ENCODE measurements at places on chromosomes 11 and 22.
A peak's percentile ranks its signal among the peaks of the same experiment; 100 is the strongest.

GRCh38 chr11:235180-235579, 962 bp downstream of the SIRT3 start:
- no peak for DNase-seq

GRCh38 chr11:80846442-80846841, 1405.6 kb upstream of the TENM4 start:
- no peak for DNase-seq

GRCh38 chr11:95593111-95593510, 196.5 kb downstream of the FAM76B start:
- DNase-seq, result peak; percentile 66

DNA sequence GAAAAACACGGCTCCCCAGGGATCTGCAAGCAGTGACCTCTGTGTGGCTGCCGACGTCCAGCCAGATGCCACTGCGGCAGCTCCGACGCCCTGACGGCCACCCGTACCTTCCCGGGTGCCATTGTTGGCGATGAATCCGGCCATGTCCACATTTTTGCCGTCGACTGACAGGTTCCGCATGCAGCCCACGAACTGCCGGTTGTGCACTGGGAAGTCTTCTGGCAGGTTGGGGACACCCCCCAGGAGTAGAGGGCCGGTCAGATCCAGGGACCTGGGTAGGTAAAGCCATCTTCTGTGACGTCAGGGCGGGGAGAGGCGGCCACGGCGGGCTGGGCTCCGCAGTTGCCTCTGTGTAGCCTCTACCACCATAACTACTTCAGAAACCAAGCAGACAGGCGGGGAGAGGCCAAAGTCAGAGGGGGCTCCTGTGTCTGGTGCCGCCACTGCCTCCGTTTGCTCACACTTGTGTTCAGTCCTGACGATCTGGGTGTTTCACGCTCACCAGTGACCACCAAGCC, 74.8 kb downstream of the TRMU start:
- no peak for DNase-seq

GRCh38 chr11:94814272-94814976, 46.3 kb downstream of the AMOTL1 start:
- no peak for DNase-seq

DNA sequence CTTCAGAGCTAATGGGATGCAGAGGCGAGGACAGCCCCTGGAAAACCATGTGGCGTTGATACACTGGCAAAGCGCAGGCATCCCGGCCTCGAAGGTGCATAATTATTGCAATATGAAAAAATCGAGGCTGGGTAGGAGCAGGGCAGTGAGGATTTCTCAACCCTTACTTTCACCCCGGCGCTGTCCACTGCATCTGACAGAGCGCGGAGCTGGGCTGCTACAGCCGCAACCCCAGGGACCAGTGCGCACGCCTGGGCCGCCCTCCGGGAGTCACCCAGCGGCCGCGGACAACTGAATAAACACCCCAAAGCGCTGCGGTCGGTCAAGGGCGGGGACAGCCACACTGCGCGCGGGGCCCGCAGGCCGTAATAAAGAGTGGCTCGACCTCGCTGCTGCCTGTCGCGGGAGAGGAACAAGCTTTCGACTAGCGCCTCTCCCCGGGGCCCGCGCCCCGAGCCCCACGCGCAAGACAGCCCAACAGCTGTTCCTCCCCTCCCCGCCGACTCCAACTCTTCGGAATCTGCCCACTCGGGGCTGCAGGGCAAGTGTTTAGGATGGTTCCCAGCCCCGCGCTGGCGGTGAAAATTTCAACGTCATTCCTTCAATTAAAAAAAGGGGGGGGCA, 3.6 kb upstream of the WT1 start:
- no peak for DNase-seq

DNA sequence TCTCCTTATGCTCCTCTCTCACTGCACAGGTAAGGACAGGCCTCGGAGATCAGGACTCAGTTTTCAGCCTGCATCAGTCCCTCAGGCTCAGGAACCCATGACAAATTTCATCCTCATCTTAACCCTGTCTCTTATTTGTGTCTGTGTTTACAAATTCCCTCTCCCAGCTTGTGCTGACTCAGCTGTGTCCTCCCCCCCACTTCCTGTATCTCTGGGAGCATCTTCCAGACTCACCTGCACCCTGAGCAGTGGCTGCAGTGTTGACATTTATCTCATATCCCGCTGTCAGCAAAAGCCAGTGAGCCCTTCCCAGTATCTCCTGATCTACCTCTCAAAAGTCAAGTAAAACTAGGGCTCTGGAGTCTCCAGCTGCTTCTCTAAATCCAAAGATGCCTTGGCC, 65.6 kb upstream of the VPREB1 start:
- DNase-seq, result no peak

DNA sequence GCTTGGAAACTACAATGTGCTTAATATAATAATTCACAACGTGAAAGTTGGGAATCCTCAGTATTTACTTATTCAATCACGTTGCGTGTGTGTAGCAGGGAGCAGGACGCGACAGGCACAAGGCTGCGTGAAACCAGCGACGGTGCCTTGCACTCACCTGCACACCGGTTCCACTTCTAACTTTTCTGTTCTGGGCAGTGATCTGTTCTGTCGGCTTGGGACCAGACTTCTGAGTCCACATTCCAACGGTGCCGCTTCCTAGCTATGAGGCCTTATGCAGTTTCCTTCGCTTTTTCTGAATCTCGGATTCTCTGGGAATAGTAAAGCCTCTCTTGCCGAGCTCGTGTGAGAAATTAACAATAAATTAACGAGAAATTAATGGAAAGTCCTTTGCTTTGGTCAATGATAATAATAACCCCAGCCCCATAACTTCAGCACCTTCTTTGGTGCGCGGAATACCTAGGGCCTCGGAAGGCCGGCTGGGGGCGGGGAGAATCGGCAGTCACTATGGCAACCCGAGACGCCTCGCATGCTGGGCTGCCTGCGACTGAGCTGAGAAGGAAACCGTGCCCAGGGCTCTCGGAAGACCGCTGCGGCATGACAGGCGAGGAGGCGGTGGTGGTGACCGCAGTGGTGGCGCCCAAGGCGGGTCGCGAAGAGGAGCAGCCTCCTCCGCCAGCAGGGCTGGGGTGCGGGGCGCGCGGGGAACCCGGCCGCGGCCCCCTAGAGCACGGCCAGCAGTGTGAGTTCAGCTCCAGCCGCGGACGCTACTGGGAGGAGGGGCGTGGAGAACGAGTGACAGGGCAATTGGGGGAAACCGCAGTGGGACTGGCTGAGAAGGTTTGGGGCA, at the start of gene C11orf97:
Gene C11orf97 (plus strand): TSS at position 530 of the 850 bp plus-strand sequence. CDS start 68 bp downstream, at position 598.
- peak; percentile 19 for DNase-seq

Data from fibroblast of upper back skin (primary cell).